ENCODE measurements at places on chromosomes 13 and 19.

- no peak for DNase-seq
Measured at GRCh38 chr19:11053817-11054195, 35.5 kb upstream of the LDLR start.

GRCh38 chr13:19345158-19345557 is 163.5 kb upstream of the TUBA3C start:
- DNase-seq = no peak

DNA sequence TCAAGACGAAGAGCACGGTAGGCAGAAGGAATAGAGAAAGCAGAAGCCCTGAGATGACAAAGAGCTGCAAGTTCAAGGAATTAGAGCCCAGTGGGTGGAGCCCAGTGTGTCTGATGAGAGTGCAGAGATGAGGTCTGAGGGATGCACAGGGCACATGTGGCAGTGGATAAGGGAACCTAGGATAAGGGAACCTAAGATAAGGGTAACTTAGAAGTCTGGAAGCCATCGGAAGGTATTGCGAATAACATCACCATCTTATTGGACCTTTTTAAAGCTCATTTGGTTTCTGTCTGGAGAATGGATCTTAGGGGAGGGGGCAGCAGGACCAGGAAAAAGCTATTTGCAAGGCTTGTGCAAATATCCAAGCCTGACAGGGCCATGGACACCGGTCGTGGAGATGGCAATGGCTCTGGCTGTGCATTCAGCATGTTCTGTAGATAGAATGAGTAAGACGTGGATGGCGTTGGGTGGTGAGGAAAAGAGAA is 1.3 kb downstream of the FPR3 start:
- DNase-seq = no peak

DNA sequence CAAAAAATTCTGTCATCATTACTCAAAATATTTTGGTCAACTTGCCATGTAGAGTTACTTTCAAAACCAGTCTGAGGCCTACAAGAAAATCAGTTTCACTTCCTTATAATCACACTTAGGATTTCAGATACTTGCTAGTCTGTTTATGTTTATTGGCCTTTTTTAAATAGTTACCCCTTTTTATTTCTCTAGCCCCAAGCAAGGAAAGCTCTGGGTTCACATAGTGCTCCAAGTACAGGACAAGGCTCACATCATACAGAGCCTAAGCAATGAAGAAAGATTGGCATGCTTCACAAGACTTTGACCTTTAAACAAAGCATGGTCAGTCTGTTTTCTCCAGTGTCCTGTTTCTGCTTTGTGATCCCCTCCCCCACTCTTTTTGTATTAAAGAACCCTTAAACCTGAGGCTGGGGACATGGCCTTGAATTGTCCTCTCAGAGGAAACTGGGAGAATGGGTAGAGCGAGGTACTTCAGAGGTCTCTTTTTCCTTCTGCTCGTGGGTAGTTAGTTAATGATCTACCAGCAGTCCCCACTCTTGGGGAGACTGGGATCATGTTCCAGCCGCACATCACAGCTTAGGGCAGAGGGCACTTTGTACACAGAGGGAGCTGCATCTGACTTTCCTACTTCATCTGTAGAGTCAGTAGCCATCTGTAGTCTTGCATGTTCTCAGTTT is 30.7 kb downstream of the CEACAM1 start:
- no peak for DNase-seq

DNA sequence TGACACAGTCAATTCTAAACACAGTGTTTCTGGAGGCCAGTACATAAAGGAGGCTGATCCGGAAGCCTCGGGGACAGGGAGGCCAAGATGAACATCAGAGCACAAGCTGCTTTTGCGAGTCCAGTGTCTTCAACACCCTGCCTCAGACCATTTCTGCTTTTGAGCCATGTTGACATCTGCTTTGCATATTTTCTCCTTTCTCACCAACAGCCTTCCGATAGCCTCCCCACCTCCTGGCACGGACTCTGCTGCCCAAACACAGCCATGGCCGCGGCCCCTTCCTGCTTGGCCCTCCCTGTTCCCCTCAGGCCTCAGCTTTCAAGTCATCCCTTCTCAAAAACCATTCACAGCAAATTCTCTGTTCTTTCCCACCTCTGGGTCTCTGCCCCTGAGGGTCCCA is 3.6 kb downstream of the LRRC25 start:
- DNase-seq = no peak

GRCh38 chr19:13588957-13589833 is 82.9 kb upstream of the CACNA1A start:
- peak; percentile 58 for DNase-seq

DNA sequence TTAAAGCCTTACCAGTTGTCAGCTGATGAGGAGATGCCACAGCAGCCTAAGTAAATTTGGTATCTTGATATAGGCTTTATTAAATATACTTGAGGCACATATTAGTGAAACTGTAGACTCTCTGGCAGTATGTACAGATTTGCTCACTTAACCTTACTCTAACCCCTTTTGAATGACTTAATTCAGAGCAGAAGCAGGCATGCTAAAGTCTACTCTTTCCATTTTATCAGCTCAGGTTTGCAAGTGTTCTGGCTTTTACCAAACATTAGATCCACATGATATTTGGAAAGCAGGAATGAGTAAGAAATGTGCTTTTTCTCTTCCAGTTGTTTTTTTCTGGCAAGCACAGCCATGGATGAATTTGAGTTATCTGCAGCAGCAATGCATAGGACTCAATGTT is 541.0 kb upstream of the PCDH9 start:
- no peak for DNase-seq

DNA sequence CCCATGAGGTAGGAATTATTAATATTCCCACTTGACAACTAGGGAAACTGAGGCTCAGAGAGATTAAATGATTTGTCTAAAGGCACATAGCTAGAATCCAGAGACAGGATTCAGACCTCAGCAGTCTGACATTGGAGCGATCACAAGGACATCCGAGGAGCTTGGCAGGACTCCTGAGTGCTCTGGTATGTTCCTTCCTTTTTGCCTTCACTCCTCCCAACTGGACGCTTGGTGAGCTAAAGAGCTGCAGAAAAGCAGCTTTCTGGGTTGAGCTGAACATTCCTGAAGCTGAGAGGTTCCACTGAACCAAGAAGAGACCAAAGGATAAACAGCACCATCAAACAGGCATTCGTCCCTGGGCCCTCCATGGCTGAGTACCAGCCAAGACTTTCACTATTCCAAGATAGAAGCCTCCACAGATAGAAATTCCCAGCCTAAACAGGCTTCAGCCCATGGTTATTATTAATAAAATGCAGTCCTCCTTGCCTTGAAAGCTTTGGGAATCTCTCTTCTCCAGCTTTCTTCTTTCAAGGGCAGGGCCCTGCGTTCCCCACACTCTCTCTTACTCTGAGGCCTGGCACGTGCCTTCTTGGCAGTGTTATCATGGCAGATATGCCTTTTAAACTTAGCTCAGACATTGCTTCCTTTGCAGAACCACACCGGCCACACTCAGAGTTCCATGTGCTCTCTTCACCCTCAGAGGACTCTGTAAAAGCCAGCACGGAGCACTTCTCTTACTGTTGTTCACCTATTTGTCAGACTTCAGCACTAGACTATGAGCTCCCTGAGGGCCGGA is 97.1 kb downstream of the CYSLTR2 start:
- DNase-seq = no peak

DNA sequence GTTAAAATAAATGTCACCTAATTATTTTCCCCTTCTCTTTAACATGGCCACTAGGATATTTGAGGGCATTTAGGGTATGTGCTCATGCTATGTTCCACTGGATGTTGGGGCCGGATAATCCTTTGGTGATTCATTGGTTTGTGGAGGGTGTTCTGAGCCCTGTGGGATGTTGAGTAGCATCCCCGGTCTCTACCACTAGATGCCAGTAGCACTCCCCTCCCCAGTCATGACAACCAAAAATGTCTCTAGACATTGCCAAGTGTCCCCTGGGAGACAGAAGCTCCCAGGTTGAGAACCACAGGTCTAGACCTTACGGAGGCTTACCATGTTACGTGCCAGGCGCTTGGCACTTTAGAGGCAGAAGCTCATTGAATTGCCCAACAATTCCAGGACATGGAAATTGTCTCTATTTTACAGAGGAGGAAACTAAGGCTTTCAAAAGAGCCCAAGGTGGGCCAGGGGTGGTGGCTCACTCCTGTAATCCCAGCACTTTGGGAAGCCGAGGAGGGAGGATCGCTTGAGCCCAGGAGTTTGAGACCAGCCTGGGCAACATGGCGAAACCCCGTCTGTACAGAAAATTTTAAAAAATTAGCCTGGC is 14.1 kb downstream of the SHANK1 start:
- DNase-seq = no peak

- no peak for DNase-seq
Measured at GRCh38 chr13:40665126-40666044, 1.1 kb downstream of the FOXO1 start.

GRCh38 chr19:18875726-18876125 is 20.2 kb downstream of the CERS1 start:
- DNase-seq = no peak

- DNase-seq = no peak
Measured at GRCh38 chr19:34214040-34214439, 40.3 kb upstream of the GARRE1 start.

- DNase-seq = no peak
Measured at GRCh38 chr19:13155472-13156359, 5.5 kb downstream of the IER2 start.

- no peak for DNase-seq
Measured at GRCh38 chr13:99281811-99282263, 23.7 kb upstream of the GPR18 start.

GRCh38 chr19:58559275-58560006 is 1.0 kb upstream of the UBE2M start:
- peak; percentile 93 for DNase-seq

DNA sequence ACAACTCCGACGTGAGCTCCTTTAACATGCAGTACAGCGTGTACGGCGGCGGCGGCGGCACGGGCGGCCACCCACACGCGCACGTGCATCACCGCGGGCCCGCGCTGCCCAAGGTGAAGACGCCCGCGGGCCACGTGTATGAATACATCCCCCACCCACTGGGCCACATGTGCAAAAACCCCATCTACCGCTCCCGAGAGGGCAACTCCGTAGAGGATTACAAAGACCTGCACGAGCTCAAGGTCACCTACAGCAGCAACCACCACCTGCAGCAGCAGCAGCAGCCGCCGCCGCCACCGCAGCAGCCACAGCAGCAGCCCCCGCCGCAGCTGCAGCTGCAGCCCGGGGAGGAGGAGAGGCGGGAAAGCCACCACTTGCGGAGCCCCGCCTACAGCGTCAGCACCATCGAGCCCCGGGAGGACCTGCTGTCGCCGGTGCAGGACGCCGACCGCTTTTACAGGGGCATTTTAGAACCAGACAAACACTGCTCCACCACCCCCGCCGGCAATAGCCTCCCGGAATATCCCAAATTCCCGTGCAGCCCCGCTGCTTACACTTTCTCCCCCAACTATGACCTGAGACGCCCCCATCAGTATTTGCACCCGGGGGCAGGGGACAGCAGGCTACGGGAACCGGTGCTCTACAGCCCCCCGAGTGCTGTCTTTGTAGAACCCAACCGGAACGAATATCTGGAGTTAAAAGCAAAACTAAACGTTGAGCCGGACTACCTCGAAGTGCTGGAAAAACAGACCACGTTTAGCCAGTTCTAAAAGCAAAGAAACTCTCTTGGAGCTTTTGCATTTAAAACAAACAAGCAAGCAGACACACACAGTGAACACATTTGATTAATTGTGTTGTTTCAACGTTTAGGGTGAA is 6.6 kb downstream of the SLITRK5 start:
- DNase-seq = no peak

DNA sequence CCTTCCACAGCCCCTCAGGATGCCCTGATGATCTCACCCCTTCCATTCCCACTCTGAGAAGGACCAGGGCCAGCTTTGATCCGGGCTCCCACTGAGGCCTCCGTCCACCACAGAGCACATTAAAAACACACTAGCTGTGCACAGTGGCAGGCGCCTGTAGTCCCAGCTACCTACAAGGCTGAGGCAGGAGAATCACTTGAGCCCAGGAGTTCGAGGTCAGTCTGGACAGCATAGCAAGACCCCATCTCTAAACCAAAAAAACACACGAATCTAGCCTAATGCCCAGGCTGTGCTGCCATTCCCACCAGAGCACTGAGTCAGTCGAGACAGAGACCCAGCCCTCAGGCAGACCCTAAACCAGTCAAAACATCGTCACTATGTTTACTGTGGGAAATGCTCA is 14.1 kb downstream of the RFX1 start:
- DNase-seq = peak; percentile 1

GRCh38 chr13:34719060-34719875 is 222.8 kb upstream of the NBEA start:
- DNase-seq = no peak

DNA sequence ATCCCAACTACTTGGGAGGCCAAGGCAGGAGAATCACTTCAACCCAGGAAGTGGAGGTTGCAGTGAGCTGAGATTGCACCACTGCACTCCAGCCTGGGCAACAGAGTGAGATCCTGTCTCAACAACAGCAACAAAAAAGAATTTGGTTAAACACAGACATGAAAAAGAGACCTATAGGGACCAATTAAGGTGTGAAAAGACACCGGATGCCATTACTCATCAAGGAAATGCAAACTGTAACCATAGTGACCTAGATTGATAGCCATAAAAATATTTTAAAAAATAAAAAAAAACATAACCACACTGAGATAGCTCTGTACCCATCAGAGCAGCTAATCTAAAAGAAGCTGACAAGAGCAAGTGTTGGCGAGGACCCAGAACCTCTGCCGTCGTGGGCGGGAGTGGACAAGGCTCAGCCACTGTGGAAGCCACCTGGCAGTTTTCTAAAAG is 37.1 kb upstream of the ISYNA1 start:
- DNase-seq = no peak

DNA sequence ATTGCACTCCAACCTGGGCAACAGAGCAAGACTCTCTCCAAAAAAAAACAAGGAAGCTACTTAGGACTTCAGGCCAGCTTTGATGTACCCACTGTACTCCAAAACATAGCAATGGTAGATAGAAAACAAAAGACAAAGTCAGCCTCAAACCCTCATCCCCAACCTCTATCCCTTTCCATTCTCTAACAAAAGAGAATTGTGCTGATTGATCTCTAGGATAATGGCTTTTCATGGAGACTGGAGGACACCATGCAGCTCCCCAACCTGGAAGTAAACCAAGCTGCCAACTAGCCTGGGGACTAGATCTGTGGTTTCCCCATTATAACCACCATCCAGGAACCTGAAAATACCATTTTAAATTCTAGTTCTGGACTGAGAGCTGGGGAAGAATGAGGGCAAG is 4.3 kb upstream of the ZDHHC20 start:
- no peak for DNase-seq

DNA sequence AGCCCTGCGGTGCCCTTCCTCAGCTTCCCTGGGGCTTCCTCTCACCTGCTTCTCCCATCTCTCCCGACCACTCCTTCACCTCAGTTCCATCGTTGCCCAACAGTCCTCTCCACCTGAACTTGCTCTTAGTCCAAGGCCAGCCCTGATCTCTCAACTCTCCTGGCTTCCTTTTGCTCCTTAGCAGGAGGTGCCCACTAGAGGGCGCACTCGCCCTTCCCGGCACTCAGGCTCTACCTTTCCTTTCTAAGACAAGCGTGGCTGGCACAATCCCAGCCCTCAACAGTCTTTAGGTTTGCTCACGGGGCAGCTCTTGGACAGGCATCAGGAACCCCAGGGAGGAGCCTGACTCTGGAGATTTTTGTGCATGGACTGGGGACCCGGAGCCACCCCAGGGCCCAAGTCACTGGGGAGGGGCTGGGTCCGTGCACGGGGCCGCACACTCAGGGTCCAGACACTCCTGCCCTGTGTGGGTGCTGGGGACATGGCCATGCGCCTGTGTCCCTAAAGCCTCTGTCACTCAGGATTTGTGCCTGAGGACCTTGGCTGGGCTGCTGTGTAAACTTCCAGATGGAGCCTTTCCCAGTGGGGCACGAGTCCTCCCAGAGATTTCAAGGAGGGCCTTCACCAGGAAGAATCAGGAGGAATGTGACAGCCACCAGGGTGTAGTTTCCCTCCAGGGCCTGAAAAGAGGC is 12.1 kb upstream of the CEACAM8 start:
- DNase-seq = peak; percentile 49

GRCh38 chr19:41595258-41595889 is 19.4 kb downstream of the CEACAM21 start:
- DNase-seq = peak; percentile 41
